Cortex of kidney (tissue), 1 donor: ENCODE measurements at places on chromosomes 2 and 18.

DNA sequence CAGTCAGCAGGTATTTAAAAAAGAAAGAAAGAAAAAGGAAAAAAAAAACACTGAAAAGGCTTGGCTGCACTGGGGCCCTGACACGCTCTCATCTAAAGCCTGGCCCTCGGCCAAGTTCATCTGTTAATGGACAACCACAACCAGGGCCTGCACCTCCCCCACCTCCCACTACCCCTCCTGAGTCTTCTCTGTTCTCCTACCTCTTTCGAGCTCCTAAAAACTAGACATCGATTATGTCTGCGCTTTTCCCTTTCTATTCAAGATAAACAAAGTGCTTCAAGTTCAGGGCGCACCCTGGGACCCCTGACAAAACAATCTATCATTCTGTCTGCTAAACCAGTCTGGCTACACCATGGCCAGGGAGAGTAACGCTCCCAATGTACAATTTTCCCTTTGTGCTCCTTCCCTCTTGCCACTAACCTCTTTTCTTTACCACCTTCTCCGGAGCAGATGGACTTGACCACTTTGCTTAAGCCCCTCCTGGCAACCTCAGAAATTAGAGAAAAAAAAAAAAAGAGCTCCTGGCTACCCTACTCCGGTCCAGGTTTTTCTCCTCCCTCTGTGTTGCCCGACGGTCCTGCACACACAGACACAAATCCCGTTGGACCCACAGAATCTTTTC is 22.7 kb downstream of the BCL11A start:
- DNase-seq = no peak

- DNase-seq = no peak
Observed at GRCh38 chr2:239036819-239037558, 189.1 kb downstream of the TWIST2 start.

GRCh38 chr2:240595381-240596079 is 9.0 kb downstream of the CAPN10 start:
- DNase-seq = no peak

DNA sequence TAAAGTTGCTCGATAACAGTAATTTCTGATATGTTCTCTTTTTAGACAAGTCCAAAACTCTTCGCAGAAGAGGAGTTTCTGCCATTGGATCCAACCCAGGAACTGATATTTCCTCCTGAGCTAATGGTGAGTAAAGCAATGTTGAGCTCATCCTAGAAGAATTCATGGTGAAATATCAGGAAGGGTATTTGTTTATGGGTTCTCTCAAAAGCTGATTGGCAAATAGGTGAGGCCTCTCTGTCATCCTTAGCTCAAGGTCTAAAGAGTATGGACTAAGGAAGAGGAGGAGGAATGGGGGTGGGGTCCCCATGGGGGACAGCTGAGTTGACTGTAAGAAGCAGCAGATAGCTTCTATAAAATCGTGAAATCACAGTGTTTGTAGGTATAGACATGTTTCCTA is 18.2 kb downstream of the AOX1 start:
- no peak for DNase-seq

DNA sequence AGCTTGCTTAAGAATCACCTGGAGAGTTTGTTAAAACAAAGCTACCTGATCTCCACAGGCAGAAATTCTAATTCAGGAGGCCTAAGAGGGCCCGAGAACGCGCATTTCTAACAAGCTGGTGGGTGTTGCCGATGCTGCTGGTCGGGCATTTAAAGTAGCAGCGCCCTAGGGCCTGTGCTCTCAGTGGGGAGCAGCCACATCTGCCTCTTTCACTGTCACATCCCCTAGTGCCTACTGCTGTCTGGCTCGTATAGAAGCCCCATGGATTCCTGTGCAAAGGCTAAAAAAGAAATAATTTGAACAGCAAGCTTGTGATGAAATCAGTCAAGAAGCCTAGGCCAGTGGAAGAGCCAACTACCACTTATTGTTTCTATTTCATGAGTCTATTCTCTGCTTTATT is 126.7 kb upstream of the SMIM21 start:
- DNase-seq = no peak

- DNase-seq = no peak
Observed at GRCh38 chr2:232367591-232368233, 10.8 kb upstream of the ALPP start.

DNA sequence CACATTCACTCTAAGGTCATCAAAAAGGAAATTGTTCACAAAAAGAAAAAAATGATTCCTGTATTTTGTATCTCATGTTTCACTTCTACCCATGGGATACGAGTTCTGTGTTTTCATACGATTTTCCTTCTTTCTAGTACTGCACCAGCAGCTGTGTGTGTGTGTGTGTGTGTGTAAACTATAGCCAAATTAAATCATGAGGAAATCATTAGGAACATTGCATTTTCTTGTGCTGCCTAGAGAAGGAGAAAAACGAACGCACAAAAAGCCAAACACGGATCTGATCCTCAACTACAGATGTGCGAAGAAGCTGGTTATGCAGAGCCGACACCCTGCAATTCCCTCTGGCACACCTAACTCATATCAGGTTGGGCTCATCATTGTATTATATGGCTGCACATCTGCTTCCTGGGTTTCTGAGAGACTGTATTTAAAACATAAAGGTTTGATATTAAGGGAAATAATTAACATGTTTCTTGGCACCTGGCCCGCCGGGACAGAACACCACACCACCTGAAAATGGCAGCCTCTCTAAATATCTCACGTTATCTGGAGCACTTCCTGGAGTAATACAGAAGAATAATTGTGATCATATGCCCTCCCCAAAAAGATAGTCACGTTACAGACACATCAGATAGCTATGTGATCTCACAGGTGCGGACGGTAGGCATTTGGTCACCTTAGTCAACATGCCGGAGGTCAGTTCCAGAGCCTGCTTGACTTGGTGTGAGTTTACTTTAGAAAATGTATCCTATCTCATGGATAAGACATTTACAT is 586.3 kb upstream of the SALL3 start:
- DNase-seq = no peak

- no peak for DNase-seq
Observed at GRCh38 chr2:143087033-143087432, 42.2 kb upstream of the ARHGAP15 start.

DNA sequence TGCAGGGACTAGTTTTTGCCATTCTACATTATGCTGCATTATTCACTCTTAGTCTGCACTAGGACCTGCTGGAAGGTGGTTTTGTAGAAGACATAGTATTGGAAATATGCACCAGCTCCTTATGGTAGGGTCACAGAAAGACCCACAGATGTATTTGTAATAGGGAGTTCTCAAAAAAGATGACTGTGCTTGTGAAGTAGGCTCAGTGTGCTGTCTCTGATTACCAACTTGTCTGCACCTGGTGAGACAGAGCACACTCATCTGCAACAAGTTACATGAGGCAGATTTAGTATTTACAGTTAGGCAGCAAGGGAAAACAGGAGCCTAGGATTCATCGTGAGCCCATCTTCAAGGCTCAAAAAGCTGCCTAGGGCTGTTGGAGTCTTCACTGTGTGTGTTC is 29.4 kb downstream of the RHBDD1 start:
- DNase-seq = no peak

DNA sequence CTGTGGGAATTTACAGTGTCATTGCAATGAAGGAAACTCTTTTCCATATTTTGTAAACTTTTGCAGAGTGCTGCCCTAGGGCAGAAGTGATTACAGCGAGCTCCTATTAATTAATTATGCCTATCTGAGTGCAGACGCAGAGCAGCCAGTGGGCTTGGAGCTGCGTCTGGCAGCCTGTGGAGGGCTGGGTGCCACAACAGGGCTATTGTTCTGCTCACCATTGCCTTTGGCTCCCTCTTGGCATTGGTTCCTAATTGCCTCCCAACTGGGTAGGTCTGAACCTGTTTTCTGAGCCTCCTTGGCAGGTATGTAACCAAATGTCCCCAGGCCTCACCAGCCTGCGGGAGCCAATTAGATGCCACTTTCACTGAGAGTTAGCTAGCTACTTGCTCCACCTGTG is 25.6 kb upstream of the ITGB6 start:
- DNase-seq = no peak

DNA sequence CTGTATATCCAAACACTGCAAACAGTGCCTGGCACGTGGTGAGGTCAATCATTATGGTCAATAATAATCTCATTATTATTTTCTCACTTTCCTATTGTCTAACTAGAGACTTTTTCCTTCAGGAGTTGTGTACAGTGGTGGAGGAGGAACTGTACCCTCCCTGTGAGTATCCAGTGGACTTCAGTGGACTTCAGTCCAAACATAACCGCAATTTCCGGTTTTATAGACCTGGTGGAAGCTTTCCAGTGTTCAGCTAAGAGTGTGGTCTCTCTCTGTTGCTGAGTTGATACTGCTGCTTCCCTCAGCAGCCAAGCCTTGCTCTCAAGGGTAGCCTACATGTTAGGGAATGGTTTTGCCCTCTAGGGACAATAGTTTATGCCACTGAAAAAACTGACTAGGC is 447.1 kb downstream of the TMEM182 start:
- no peak for DNase-seq

DNA sequence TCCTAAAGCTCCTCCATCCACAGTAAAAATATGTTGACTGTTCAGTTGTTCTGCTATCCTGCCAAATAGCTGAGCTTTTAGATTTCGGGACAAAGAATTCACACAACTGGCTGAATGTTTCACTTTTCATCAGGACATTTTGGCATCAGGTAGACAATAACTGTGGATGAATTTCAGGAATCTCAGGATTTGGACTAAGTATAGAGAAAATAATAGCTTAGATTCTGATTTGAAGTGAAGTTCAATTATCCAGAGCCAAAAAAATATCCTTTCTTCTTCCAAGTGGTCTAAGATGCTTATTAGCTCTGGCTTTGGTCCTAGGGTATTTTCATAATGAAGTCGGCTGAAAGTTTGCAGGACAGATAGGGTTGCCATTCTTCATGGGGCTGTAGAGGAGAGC is 16.1 kb downstream of the KCNE4 start:
- DNase-seq = no peak
